Dermis microvascular lymphatic vessel endothelial cell (primary cell): ENCODE measurements at places on chromosomes 1 and 21. TPM values are rescaled to one million over a fixed set of nuclear protein-coding genes. Genes with fewer than 3 reads are reported as not detected.

DARS2 gene
- total RNA-seq: 11.0 and 17.3 TPM in 2 replicates

DNAH14 gene
- 3.7 and 4.6 TPM in 2 replicates for total RNA-seq

UTS2 gene
- not detected in 2 replicates for total RNA-seq

HTR1D gene
- 0.13 TPM in 2 replicates for total RNA-seq

PCAT6 gene
- total RNA-seq: 0.13 and 0.25 TPM in 2 replicates

HMGCS2 gene
- not detected in 2 replicates for total RNA-seq

PLPPR4 gene
- under 0.01 TPM in 1 of 2 replicates, not detected in the other for total RNA-seq

FAM229A gene
- total RNA-seq: 0.64 and 1.4 TPM in 2 replicates

RGS13 gene
- total RNA-seq: not detected in 2 replicates

DIO1 gene
- total RNA-seq: not detected in 2 replicates

AURKAIP1 gene
- 75.2 and 83.3 TPM in 2 replicates for total RNA-seq

PLXNA2 gene
- total RNA-seq: 40.8 and 54.7 TPM in 2 replicates

COL16A1 gene
- total RNA-seq: 0.26 and 0.51 TPM in 2 replicates

LPAR3 gene
- total RNA-seq: under 0.01 TPM in 1 of 2 replicates, not detected in the other

CASZ1 gene
- 1.4 and 2.3 TPM in 2 replicates for total RNA-seq

OR2M3 gene
- total RNA-seq: not detected in 2 replicates

KCNK1 gene
- under 0.01 and 0.13 TPM in 2 replicates for total RNA-seq

MKNK1 gene
- 14.6 and 17.1 TPM in 2 replicates for total RNA-seq

SZRD1 gene
- 25.8 and 32.2 TPM in 2 replicates for total RNA-seq

FPGT gene
- total RNA-seq: 9.1 and 10.7 TPM in 2 replicates

XCL2 gene
- total RNA-seq: not detected in 2 replicates

NOTCH2 gene
- 22.5 and 23.1 TPM in 2 replicates for total RNA-seq

HHAT gene
- 1.0 and 1.8 TPM in 2 replicates for total RNA-seq

NUDC gene
- total RNA-seq: 16.9 and 18.3 TPM in 2 replicates

CR1 gene
- not detected in 2 replicates for total RNA-seq

OR2T29 gene
- total RNA-seq: not detected in 2 replicates

F3 gene
- 1.3 and 2.0 TPM in 2 replicates for total RNA-seq

DCST1 gene
- not detected in 2 replicates for total RNA-seq

NBPF14 gene
- 4.5 and 8.3 TPM in 2 replicates for total RNA-seq
